ENCODE measurements at places on chromosomes 6 and 20.

DNA sequence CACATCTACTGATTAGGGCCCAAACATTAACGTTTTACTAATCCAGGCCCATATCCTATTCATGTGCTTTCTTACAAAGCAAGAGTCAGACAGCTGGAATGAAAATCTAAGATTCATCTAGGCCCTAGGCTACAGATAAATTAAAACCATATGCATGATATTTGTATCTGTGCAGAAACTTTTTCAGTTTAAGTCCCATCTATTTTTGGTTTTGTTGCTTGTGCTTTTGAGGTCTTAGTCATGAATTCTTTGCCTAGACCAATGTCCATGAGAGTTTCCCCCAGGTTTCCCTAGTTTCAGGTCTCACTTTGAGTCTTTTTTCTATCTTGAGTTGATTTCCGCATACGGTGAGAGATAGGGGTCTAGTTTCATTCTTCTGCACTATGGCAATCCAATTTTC, 20.2 kb downstream of the ADNP start:
- DNase-seq: no peak

DNA sequence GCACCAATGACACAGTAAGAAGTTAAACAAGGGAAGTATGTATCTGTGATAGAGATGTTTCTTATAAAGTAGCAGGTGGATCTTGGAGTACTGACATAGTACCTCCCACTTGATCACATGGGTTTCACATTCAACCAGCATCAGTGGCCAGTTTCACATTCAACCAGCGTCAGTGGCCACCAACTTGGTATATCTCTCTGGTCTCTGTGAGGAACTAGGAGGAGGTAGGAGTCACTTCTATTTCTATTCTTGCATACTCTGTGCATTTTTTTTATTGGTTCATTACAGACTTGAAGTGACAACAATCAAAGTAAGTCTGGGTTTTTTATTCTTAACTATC, 200.3 kb upstream of the SIM1 start:
- no peak for DNase-seq

GRCh38 chr6:148671952-148672351, 74.9 kb upstream of the UST start:
- DNase-seq: no peak

DNA sequence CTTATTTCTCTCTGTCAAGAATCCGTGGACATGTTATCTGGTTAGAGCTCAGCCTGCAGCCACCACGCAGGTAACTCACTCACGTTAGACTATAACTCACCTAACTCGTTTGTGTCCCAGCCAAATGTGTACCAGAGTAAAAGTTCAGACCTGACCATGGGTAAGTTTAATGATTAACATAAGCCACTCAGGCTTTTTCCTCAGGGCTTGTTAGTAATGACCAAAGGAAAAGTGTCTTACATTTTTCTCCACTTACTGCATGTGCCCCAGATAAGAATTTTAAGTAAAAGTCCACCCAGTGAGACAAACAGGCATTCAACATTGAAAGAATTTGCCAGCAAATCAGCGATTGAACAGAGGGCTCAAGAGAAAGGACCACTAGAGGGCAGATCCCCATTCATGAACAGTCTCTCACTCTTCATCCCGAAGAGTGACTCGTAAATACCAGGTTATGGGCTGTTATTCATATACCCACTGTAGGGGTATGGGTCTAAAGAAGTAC, at the start of gene PKHD1:
PKHD1 (minus strand) TSS at position 116 of the 502 bp plus-strand sequence. CDS start 2,680 bp downstream, outside the sequence.
- DNase-seq: no peak

- no peak for DNase-seq
Observed at GRCh38 chr6:131641554-131641953, 4.5 kb downstream of the ENPP3 start.

DNA sequence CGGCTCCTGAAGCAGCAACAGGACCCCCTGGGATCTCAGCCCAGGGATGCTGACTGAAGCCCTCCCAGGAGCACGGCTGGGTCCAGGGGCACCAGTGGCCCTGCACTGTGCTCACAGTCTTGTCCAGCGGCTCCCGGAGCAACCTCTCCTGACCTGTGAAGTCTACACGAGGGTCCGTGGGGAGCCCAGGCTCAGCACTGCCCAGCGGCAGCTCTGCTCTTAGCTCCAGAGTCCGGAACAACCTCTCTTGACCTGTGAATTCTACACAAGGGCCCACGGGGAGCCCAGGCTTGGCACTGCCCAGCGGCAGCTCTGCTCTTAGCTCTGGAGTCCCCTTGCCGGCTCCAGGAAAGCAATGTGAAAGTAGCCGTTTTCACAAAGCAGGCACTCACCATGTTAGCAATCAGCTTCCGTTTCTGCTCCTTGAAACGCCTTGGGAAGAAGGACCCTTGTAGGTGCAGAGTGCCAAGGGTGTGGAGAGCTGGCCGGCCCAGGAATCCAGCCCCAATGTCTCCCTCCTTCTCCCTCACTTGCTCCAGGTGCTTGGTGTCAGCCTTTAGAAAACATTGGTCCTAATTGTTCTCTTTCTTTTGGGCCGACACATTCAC, 310.9 kb downstream of the CDH4 start:
- no peak for DNase-seq

DNA sequence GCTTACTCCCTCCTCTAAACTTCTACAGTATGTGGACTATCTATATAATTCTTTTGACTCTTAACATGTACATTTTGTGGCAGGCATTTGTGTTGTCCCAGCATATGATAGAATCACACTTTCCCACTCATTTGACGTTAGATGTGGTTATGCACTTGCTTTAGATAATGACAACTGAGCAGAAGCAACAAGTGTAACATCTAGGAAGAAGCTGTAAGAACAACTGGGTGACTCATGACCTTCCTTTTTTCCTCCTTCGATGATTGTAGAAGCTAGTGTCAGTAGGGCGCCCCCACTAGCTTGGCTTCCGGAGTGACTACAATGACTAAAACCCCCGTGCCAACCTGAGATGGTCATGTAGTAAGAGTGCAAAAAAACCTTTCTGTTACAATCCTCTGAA, 74.6 kb upstream of the CEP85L start:
- no peak for DNase-seq

DNA sequence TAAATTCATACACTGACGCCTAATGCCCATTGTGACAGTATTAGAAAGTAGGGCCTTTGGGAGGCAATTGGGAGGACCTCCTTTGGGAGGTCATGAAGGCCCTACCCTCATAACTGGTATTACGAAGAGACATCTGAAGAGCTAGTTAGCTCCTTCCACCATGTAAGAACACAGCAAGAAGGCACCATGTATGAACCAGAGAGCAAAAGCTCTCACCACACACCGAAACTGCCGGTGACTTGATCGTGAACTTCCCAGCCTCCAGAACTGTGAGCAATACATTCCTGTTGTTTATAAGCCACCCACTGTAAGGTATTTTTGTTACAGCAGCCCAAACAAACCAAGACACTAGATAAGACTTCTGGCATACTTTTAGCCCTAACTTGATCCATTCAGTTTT, 41.8 kb downstream of the GCLC start:
- no peak for DNase-seq

- no peak for DNase-seq
Observed at GRCh38 chr20:10376270-10377075, 57.5 kb downstream of the MKKS start.

DNA sequence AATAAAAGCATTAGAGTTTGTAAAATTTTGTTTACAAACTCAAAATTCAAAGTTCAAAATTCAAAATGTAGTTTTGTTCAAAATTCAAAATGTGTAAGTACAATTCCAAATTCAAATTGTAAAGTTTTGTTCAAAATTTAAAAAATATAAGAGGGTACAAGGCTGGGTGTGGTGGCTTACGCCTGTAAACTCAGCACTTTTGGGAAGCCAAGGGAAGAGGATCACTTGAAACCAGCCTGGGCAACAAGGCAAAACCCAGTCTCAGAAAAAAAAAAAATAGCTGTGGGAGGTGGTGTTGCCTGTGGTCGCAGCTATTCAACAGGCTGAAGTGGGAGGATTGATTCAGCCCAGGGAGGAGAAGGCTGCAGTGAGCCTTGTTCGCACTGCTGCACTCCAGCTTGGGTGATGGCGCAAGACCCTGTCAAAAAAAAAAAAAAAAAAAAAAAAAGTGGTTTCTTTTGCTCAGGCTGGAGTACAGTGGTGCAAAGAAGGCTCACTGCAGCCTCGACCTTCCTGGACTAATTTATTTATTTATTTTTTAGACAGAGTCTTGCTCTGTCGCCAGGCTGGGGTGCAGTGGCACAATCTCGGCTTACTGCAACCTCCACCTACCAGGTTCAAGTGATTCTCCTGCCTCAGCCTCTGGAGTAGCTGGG, 5.4 kb upstream of the ZBTB12 start:
- no peak for DNase-seq

DNA sequence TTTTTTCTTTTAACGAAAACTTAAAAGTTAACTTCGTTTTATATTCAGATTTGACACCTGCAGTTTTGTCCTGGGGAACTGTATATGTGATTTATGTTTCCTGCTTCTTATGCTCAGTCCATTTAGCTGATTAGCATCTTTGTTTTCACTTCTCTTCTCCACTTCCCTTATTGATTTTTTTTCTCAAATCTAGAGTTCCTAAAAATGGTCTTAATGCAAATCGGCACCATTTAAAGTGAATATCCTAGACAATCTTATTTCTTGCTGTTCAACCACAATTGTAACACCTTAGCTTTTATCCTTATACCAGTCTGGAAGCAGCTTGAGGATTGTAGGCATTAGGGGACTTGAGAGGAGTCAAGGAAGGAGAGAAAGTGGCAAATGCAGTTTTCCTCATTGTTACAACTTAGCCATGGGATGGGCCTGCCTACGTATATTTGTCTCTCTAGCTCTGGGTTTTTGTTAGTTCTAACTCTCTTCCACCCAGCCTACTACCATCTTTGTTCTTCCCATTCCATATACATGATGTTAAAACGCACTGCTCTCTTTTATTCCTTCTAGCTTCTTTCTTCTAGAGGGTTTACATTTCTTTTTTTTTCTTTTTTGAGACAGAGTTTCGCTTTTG, 8.5 kb downstream of the QRSL1 start:
- no peak for DNase-seq

DNA sequence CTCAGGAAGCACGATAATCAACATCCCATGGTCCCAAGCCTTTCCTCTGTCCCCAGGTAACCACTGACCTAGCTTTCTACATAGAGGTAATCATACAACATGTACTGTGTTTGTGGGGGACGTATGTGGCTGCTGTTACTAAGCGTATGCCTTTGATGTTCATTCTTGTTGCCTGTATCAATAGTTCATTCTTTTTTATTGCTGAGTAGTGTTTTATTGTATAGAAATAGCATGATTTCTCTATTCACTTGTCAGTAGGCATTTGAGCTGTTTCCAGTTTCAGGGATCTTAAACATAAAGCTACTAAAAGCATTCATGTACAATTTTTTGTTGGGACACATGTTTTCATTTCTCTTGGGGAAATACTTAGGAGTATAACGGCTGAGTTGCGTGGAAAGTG, 185.4 kb downstream of the PACRG start:
- no peak for DNase-seq

GRCh38 chr6:56959938-56960337, 5.0 kb downstream of the BEND6 start:
- no peak for DNase-seq
